ENCODE measurements at places on chromosomes 2 and 18. TPM values are rescaled to one million over a fixed set of nuclear protein-coding genes. Genes with fewer than 3 reads are reported as not detected.

The CPLX4 gene
- total RNA-seq: not detected

The RPRM gene
- total RNA-seq: not detected

The IL36G gene
- total RNA-seq: not detected

The MRPL30 gene
- total RNA-seq: 36.0 TPM

The ANKRD53 gene
- 0.30 TPM for total RNA-seq

The KCNS3 gene
- total RNA-seq: 4.2 TPM

The ALLC gene
- total RNA-seq: not detected

The ANKRD30B gene
- total RNA-seq: not detected

The FAM237A gene
- not detected for total RNA-seq

The C2orf81 gene
- total RNA-seq: 0.62 TPM
